ENCODE measurements at places on chromosomes 1 and 21.

DNA sequence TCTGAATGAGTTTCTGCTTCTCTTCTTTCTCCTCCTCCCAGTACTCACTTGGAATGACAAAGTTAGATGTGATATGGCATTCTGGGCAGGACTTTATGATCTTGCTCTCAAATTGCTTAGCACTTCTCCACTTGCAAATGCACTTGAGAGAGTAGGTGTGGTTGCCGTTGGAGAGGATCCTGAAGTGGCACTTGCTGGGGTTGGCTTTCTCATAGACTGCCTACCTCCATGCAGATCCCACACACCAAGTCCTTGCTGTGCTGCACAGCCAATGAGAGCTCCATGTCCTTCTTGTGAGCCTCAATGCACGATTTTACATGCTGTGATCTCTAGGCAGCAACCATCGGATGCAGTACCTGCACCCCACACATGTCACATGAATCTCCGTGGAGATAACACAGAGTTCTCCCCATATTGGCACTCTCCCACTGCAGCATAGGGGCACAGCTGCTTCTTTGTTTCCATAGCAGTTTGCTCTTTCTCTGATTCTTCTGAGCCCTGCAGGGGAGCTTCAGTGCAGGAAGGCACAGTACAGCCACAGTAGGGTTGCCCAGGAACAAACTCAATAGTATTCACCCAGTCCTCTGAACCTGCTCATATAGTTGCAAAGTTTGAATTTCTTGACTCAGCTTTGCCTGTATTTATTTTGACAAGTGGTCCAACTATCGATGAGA, 45.2 kb downstream of the ZNF691 start:
- DNase-seq: no peak

DNA sequence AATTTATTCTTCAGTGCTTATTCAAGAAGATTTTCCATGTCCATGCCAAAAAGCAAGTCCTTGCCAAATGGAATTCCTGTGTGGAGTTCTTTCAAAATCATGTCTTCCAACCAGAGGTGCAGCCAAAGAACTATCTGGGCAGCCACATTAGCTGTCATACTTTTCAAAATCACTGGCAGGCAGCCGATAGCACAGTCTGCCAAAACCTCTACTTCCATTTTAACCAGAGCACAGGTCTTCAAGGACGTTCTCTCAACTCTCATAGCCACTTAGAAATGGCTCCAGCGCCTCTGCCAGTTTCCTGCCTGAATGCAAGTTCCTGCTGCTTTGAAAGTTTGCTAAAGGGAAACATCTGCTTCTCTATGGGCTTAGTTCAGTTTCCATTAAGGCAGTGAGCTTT, 975.7 kb upstream of the ADGRL4 start:
- DNase-seq: no peak

DNA sequence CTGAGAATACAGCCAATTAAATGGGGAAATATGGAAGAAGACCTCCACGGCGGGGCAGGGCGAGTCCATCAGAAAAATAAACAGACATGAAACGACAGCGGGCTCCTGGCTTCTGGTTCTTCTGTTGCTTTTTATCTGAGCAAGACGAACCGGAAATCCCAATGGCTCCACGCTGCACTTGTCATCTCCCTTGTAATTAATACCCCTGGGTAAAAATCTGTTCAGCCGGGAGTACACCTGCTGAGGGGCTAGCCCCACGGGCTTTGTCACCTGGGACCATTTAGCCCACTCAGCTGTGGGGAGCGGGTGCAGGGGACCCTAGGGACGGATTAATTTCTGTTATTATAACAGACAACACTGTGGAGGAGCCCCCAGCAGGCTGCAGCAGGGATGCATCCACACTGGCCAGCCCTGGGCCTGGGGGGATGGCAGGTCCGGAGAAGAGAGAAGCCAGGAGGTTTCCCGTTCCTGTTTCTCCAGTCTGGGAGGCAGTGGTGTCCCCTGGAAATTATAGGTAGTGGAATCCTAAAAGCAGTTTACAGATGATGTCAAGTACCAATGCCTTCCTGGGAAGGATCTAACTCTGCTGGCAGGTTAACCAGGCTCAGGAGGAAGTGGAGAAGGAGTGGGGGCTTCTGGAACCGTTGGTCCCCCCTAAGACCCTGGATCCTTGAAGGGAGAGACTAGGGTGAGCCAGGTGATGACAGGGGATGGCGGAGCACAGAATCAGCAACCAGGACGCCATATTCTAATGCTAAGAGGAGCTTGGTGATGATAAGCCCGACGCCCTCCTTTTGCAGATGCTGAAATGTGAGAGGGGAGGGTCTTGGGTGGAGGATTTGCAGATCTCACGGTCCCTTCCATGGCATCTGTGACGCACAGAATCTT, 566.1 kb downstream of the PTPRU start:
- no peak for DNase-seq

DNA sequence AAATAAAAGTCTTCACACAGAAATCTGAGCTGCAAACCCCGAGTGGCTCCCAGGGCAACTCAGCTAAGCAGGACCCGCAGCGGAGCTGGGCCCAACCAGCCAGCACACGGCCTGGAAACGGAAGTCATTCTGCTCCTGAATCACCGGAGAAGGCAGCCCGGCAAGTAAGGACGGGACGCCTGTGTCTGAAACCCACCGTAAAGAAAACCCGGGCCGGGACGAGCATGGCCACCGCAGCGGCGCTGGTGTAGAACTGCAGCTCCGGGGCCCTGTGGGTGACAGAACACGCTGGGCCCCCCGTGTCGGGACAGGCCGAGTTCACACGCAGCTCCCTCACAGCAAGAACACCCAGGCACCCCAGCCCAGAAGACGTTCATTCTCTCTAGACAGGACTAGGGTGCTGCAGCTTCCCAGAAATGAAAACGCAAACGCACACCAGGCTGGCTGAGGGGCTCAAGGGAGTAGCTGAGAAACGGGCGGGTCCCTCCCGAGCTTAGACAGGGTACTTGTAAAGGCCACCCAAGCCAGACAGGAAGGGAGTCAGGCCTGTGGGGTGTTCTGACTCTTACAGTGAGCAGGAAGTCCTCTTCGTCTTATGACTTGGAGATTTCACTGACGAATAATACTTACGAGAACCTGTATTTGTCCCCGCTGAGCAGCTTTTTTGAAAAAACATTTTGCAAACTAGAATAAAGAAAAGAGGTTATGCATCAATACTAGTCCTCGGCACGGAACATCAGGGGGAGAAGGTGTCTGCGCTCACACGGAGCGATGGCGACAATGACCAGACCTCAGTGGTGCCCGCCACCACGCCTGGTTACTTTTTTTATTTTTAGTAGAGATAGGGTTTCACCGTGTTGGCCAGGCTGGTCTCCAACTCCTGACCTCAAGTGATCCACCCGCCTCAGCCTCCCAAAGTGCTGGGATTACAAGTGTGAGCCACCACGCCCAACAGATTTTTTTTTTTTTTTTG, 10.9 kb upstream of the CDK11B start:
- no peak for DNase-seq

DNA sequence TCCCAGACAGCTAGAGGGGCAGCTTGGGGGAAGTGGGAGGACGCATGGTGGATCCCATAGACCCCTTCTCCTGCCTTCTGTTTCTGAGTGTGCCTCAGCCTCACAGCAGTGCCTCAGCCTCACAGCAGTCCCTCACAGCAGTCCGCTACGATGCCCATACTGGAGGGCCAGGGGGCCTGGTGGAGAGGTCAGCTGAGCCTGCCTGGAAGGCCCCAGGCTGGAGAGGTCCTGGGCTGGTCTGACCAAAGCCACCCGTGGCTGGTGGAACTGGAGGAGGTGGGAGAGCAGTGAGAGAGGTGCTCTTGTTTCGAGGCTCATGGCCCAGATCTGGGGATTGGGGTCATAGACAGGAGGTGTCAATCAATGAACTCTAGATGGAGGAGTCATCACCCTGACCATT, 16.0 kb upstream of the RSPO1 start:
- no peak for DNase-seq

DNA sequence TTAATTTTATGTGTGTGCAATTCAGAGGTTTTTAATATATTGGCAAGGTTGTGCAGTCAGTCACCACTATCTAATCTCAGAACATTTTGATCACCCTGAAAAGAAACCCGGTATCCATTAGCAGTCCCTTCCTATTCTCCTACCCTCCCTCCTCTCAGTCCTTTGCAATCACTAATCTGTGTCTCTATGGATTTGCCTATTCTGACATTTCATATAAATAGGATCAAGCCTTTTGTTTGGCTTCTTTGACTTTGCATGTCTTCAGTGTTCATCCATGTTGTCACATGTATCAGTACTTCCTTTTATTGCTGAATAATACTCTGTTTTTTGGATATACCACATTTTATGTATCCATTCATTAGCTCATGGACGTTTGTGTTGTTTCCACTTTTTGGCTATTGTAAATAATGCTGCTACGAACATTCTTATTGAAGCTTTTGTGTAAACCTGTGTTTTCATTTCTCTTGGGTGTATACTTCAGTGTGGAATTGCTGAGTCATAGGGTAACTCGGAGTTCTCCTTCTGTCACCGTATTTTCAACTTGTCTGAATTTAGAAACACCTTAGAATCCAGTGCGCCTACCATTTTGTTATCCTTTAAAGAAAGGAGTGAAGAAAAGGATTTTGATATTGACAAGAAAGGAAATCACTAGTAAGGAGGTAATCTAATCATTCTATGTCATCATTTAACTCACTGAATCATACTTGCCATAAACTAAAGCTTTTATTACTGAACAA, 3.4 kb downstream of the CEP85 start:
- no peak for DNase-seq
